Activated naive CD4-positive, alpha-beta T cell treated with anti-CD3 and anti-CD28 coated beads, Interleukin-2, amount 10 ng/mL, durations not matched to agents 7 days and 5 days (primary cell): ENCODE measurements at places on chromosomes 1 and 21.

DNA sequence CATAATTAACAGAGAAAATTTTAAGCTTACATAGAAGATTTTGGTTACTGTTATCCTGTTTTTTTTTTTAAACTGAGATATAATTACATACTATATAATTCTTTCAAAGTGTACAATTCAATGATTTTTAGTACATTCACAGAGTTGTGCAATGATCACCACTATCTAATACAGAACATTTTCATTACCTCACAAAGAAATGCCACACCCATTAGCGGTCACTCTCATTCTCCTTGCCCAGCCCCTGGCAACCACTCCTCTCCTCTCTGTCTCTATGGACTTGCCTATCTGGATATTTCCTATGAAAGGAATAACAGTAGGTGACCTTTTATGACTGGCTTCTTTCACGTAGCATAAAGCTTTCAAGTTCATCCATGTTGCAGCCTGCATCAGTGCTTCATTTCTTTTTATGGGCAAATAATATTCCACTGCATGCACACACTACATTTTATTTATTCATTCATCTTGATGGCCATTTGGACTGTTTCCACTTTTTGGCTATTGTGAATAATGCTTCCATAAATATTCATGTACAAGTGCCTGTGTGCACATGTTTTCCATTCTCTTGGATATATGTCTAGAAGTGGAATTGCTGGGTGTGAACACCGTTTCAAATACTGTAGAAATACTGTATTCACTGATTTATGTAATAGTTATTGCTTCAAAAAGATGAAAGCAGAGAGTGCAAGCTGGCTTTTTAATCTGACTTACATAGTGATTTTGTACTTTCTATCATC lies 26.5 kb downstream of the TAF5L start:
- DNase-seq = no peak

DNA sequence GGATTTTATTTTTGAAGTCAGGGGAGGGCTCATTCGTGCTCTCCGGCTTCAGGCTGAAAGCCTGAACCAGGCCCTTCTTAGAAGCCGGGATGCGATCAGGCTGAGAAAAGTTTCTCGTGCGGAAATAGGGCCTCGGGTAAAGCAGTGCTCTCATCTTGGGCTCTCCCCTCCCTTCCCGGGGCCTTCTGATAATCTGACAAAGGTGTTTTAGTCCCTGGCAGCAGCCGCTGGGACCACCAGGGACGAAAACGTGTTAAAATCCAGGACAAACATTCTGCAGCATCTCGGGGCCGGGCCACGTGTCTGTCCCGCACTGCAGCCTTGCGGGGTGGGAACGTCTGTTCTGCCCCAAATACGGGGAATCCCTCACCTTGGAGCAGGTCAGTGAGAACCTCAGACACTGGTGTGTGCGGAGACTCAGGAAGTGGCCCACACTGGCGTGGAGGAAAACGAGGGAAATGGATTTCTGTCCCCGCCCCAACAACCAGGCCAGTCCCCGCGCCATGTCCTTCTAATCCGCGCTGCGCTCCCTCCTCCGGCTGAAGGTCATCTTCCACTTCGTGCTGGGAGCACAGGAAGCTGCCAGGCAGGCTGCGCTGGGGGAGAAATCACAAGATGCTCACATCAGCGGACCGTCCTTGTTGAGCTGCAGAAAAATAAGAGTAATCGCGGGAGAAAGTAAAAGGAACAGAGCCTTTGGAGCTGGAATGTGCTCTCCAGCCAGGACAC lies 16.6 kb upstream of the AJAP1 start:
- no peak for DNase-seq

DNA sequence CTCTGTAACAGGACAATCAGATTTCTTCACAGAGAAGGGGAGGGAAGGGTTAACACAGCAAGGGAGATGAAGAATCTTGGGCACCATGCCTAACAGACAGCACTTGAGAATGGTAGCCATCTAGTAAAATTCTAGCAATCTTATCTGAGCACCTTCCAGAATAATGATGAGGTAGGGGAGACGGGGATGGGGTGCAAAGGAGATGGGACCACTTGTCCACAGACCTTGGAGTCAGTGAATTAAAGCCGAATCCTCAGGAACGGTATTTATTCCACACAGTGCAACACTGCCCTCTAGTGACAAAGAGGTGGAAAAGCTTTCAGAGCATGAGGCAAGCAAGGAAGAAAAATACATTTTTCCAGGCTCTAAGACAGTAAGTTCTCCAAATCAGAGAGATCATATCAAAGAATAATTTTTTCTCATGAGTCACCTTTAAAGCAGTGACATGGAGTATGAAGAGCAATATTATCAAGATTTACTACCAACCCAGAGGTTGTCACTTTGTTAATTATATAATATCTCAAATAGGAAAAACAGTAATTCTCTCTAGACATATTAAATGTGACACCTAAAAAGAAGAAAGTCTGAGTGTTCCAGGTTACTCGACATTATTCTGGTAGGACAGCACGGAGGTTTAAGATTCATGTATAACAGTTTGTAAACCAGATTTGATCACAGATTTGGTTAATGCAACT lies 43.3 kb upstream of the LPAR3 start:
- DNase-seq = peak; percentile 49

- DNase-seq = no peak
Observed at GRCh38 chr1:88399690-88400089, 284.4 kb upstream of the PKN2 start.

GRCh38 chr1:40004857-40005256 lies 35.7 kb upstream of the CAP1 start:
- DNase-seq = no peak

- no peak for DNase-seq
Observed at GRCh38 chr1:168665975-168666374, 63.0 kb downstream of the DPT start.

GRCh38 chr1:157056269-157056668 lies 10.7 kb upstream of the ARHGEF11 start:
- DNase-seq = no peak

- DNase-seq = no peak
Observed at GRCh38 chr1:5746611-5747425, 245.4 kb downstream of the NPHP4 start.

DNA sequence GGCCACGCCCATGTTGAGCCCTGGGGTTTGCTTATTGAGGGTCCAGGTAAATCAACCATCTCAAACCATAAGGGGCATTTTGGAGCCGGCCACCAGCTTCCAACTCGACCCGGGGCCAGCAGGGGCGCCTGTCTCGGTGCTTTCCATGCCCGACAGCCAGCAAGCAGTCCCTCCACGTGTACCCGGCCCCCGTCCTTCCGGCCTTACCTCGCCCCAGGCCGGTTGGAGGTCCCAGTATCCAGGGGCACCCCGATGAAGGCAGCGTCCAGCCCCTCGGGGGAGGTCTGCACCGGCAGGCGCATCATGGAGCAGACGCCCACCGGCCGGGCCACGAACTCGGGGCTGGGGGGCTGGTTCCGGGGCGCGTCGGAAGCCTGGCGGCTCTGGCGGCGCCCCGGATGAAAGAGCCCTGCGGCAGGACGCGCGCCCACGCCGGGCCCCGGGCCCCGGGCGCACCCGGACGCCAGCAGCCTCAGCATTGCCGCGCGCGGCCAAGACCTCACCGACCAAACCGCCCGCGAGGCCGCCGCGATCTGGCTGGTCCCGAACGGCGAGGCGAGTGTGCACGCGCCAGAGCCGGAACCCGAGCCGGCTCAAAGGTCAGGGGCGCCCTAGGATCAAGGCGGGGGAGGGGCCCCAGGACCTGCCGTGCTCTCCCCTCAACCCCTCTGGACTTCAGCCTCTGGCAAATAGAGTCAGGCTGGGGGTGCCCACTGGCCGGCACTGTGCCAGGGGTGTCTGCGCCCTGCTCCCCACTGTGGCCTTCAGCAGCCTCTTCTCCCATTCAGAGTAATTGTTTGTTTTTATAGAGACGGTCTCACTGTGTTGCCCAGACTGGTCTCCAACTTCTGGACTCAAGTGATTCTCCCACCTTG lies at the start of gene AGMAT:
TSS of gene AGMAT (minus strand) at position 563 of the 875 bp plus-strand sequence. CDS start at position 479, 84 bp downstream.
- DNase-seq = peak; percentile 77

GRCh38 chr1:209101106-209101505 lies 482.4 kb upstream of the CAMK1G start:
- no peak for DNase-seq

GRCh38 chr1:20411196-20411980 lies 74.6 kb downstream of the CAMK2N1 start:
- no peak for DNase-seq

- DNase-seq = no peak
Observed at GRCh38 chr21:45045481-45045880, 28.9 kb upstream of the ADARB1 start.

- no peak for DNase-seq
Observed at GRCh38 chr1:245062741-245063305, 92.0 kb upstream of the KIF26B start.

DNA sequence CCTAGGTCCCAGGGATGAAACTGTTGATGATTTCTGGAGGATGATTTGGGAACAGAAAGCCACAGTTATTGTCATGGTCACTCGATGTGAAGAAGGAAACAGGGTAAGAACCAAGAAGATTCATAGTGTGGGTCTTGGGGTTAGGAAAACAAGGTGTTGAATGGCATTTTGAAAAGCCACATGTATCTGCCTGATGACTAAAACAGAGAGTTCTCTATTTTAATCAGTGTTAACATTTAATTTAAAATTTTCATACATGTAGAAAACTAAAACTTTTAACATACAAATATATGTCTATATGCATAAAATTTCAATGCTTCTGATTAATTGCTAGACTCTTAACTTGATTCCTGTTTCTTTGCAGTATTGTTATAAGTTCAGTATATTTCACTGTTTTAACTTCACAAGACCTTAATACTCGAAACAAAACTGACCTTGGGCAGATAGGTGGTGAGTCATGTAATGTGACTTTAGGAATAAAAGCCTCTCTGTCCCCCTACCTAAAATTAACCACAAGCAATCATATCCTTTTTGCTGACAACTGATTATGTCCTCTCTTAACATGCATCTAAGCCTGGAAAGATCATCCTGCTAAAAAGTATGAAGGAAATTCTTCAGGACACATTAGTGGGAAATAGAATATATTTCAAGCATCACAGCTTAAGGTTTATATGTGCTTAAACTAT lies 95.6 kb downstream of the PTPRC start:
- no peak for DNase-seq

DNA sequence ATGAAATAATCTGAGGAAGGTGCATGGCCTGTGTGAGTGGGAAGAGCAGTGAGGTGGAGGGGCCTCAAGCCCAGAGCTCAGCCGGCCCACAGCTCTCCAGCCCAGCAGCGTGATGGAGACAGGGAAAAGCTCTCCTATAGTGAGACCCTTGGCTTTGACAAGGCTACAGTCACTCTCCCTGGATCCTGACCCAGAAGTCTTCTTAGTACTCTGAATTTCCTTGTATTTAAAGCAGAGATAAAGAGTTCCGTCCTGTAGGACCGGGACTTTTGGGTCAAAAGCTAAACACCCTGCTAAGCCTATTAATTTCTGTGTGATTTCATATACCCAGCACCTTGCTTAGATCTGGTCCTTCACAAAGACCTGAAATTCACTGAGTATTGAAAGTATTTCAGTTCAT lies 48.2 kb upstream of the F3 start:
- DNase-seq = no peak

DNA sequence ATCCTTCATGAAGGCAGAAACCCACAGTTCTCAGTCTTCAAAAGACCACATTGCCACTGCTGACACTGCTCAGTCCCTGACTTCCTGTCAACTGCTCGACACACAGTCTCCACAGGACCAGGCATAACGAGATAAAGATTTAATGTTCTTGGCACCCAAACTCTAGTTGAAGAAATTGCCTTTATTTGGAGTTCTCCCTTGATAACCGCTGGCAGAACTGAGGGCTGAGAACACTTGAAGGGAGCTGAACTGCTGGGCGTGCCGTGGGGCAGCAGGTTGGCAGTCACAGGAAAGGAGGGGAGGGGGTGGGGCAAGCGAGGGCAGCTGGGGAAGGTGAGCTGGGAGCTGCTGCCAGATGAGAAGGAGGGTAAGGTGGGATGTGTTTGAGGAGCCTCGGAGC lies 15.9 kb downstream of the HENMT1 start:
- peak; percentile 65 for DNase-seq

DNA sequence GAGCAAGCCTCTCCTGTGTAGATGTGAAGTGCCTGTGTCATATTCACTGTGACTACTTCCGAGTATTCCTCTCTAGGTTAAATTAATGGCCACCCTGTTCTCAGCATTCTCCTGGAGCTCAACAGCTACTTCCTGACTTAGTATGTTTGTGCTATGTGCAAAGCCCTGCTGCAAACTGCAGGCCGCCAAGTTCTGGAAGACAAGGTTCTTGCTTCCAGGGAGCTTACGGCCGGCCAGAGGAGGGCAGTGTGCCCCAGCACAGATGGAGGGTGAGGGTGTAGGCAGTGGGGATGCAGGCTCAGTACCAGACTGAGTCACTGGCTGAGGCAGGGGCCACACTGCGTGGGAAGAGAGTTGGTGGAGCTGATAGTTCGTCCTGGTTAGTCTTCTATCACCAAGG lies 43.2 kb downstream of the ELK4 start:
- DNase-seq = no peak

GRCh38 chr1:189336115-189337100 lies 1141.3 kb downstream of the BRINP3 start:
- DNase-seq = no peak

DNA sequence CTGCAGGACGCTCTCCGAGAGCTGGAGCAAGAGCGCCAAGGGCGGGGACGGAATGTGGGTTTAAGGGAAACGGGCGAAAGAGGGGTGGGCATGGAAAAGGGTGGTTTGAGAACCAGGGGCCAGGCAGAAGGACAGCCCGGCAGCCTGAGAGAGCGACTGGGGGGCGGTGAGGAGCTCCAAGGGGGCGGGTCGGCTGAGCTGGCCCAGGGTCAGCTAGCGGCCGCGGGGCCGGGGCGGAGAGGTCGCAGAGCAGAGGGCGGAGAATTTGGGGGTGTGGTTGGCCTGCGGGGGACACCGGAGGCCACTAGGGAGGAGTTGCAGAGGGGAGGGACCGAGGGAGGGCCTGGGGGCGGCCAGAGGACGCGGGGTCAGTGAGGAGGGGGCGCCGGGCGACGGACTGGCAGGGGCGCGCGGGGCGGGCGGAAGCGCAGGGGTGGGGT lies 54.7 kb downstream of the NDUFS5 start:
- peak; percentile 36 for DNase-seq
